ENCODE measurements at places on chromosomes 13 and 19.

DNA sequence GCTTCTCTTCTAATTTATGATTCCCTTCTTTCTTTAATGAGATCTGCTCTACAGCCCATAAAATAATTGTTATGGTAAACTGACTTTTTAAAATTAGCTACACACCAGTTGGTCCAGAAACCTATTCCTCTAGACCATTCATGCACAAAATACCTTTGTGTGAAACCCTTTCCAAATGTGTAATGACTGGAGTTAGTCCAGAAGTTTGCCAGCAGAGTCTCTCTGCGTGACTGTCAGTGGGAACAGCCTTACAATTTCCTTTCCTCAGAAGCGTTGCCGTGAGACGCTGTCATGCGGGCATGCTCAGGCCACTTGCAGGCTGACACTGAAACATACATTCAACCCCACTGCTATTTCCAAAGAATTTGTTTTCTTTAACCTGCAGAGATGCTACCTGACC lies 965.2 kb downstream of the PCDH9 start:
- DNase-seq: no peak

GRCh38 chr13:44796597-44797490 lies 192.4 kb downstream of the NUFIP1 start:
- DNase-seq: no peak

GRCh38 chr13:79413521-79413920 lies 7.5 kb upstream of the RBM26 start:
- no peak for DNase-seq

- no peak for DNase-seq
Observed at GRCh38 chr13:113972451-113973217, 1.2 kb downstream of the C13orf46 start.

- peak; percentile 18 for DNase-seq
Observed at GRCh38 chr13:31807090-31807541, 67.8 kb downstream of the RXFP2 start.

DNA sequence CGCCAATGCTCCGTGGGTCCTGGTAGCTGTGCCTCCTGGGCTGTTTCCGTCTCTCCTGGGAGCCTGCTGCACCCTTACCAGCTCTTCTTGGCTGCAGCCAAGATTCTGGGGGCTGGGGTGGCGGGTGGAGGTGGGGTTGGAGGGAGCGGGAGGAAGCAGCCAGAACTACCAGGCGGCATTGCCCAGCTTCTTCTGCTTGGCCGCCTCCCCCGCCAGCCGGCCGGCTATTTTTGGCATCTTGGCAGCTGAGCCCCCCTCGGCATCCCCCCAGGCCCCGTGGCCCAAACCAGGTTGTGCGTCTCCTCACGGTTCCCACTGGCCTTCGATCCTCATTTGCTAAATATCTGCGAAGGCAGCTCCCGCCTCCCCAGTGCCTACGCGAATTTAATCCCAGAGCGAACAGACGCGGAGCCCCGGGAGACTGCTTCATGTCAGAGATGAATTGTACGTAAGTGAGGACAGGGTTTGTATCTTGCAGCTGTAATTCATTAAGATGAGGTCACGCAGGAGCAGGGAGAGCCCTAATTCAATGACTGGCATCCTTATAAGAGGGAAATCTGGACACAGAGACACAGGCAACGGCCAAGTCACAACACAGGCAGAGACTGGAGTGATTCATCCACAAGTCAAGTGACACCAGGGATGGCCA lies 12.8 kb upstream of the PEAK3 start:
- no peak for DNase-seq

- DNase-seq: no peak
Observed at GRCh38 chr19:44718441-44719261, 19.7 kb downstream of the CEACAM16 start.
